ENCODE measurements at places on chromosomes 6 and 20.

- DNase-seq = peak; percentile 97
These were observed 6.3 kb downstream of the TNFAIP3 start for GRCh38 chr6:137873273-137873762.

DNA sequence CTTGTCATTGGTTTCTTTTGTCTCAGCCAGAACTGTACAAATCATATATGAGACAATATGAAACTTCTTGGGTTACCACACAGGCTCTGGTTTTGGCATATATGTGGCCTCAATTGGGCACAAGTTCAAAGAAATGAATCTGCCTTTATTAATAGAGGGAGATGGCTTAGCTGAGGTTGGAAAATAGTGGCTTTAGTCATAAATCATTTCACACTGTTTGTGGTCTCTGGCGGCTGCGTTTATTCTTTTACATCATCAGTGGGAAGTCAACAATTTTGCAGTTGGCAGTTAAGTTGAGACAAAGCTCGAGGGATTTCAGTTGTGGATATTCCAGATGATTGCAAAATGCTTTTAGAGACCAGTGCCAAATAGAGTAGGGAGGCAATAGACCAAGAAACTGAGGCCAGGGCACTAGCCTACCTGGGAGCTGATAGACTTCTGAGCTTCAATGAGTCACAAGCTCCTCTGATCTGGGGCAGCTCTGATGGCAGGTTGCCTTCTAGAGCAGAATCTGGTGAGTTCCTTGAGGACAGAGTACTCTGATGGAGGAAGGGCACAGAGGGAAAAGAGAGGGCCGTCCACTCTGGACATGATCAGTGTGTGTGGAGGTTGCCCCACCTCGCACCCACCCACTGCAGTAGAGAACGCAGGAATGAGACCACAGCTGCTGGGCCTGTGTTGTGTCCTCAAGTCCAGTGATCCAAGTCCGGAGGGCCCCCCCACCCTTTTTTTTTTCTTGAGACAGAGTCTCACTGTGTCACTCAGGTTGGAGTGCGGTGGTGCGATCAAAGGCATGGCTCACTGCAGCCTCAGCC is 73.5 kb downstream of the ARMC2 start:
- peak; percentile 43 for DNase-seq

DNA sequence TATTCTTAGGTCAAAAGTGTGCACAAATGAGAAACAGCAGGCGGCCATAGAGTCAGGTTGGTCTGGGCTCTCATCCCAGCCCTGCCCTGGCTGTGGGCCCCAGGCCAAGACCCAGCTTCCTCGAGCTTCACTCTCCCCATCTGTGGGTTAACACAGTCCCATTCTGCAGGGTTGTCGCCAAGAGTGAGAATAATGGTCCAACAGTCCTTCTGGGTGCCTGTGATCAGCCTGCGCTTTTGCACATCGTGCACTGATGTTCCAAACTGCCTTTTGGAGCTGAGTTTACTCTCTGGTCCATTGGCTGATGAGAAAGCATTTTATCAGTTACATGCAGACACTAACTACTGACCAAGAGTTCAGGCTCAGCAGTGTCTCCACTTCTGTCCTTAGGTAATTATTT is 82.6 kb downstream of the INSM1 start:
- no peak for DNase-seq

GRCh38 chr20:17542993-17543412 is 11.8 kb upstream of the BFSP1 start:
- no peak for DNase-seq

GRCh38 chr6:54877713-54878317 is 31.2 kb downstream of the FAM83B start:
- no peak for DNase-seq

- DNase-seq = no peak
These were observed 1.7 kb downstream of the PREX1 start for GRCh38 chr20:48826069-48826468.

- no peak for DNase-seq
These were observed 68.5 kb downstream of the FOXC1 start for GRCh38 chr6:1678201-1678600.

DNA sequence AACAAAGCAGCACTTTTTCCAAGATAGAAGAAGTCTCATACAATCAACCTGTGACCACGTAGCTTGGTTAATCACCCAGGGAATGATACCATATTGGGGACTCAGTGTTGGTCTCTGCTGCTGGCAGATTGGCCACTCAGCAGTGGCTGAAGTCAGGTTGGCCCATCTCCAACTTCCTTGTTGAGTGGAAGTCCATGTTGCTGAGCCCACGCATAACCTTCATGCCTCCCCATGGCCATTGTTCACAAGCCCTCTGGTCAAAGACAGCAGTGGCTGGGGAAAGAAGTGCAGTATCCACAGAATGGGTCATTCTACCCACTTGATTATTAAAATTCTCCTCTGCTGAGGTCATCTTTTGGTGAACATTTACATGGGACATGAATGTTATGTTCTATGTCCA is 38.5 kb downstream of the PKIB start:
- DNase-seq = no peak

DNA sequence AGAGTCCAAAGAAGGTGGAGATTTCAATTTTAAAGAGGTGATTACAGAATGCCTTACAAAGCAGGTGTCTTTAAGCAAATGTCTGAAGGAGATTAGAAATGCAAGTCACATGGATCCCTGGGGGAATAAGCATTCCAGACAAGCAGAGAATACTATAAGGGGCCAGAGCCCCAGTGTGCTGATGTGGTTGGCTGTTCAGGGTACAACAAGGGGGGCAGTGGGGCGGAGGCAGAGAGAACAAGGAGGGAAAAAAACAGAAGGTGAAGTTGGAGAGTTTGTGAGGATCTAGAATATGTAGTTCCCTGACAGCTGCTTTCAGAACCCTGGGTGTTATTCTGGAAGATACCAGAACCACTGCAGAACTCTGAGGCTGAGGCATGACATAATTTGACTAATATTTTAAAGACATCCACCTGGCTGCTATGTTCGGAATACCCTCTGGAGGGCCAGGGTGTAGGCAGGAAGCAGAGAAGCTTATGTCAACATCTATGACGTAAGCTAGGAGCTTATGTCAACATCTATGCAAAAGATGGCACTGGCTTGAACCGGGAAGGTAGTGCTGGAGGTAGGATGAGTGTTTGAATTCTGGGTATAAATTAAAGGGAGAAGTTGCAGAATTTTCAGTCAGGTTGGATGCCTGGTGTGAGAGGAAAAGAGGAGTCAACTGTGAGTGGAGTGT is 276.3 kb upstream of the AGPAT4 start:
- no peak for DNase-seq

GRCh38 chr6:32218167-32218566 is 5.7 kb downstream of the NOTCH4 start:
- DNase-seq = no peak

All from activated naive CD4-positive, alpha-beta T cell treated with anti-CD3 and anti-CD28 coated beads for 36 hours (primary cell).